Esophagus squamous epithelium (tissue), 5 donors: ENCODE measurements at places on chromosomes 5 and 9. TPM values are rescaled to one million over a fixed set of nuclear protein-coding genes. Genes with fewer than 3 reads are reported as not detected.
A peak's percentile ranks its signal among the peaks of the same experiment; 100 is the strongest.

- no peak overlapping the region for H3K4me3 ChIP-seq
- no peaks in the 10 kb centered on the region for H3K27me3 ChIP-seq
- H3K4me1 ChIP-seq = no peaks in the 10 kb centered on the region
- DNase-seq = no peak
- no peaks in the 10 kb centered on the region for H3K36me3 ChIP-seq
Measured at GRCh38 chr5:117701062-117701461, 1126.4 kb upstream of the SEMA6A start.

DNA sequence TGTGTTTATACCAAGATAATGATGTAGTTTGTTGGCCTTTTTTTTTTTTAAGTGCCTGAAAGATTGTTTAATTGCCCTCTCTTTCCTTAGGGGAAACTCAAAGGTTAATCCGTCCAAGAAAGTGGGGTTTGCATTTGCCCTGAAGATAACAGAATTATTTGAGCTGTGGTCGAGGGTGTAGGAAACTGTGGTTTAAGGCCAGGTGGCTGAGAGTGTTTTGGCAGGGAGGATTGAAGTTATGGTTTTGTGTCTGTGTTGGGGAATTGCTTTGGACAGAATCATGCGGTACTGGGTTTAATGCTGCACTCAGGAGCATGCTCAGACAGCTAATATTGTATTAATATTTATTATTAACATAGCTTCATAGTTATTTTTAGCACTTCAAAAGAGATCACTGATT, 509.8 kb downstream of the EBF1 start:
- H3K27ac ChIP-seq = no peak overlapping the region
- H3K36me3 ChIP-seq = no peaks in the 10 kb centered on the region
- H3K27me3 ChIP-seq = no peaks in the 10 kb centered on the region
- no peak overlapping the region for H3K4me3 ChIP-seq

MSX2 gene
- 1.6 TPM for total RNA-seq

OSMR gene
- total RNA-seq = 40.2 TPM

DNA sequence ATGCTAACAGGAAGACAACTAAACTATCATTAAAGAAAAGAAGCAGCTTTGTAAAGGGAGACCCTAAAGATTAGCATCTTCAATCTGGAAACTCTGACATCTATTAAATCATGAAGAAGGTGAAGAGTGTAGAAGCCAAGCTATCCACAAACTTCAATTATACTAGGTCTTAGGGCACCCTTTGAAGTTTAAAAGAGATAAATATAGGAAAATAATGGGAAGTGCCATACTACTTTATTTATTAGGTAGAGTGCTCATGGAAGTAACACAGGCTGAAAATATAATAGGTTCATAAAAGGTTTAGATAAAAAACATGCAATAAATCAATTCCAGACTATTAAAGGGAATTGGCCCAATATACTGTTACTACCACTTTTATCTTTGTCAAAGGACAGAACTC, 19.9 kb downstream of the CDH10 start:
- no peak overlapping the region for H3K4me3 ChIP-seq
- H3K27ac ChIP-seq = no peak overlapping the region
- no peaks in the 10 kb centered on the region for H3K27me3 ChIP-seq
- DNase-seq = no peak
- no peaks in the 10 kb centered on the region for H3K4me1 ChIP-seq

DNA sequence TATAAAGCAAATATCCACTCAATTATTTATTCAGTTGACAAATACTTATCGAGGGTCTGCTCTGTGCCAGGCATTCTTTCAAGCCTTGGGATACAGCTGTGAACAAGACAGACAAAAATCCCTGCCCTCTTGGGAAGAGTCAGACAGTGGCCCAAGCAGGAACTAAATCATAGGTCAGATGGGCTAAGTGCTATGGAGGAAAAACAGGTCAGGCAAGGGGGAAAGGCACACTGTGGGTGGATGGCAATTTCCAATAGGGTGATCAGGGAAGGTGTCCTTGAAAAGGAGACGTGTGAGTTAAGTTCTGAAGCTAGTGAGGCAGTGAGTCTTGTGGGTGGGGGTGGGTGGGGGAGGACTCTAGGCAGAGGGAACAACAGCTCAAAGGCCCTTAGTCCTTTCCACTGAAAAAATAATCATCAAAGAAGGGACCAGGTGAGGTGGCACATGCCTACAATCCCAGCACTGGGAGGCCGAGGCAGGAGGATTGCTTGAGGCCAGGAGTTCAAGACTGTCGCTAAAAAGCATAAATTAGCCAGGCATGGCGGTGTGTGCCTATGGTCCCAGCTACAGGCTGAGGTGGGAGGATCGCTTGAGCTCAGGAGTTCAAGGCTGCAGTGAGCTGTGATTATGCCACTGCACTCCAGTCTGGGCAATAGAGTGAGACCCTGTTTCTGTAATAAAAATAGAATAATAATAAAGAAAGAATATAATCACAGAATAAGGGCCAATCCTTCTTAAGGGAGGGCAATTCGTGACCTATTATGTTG, 95.2 kb upstream of the CPEB4 start:
- no peak for DNase-seq
- no peaks in the 10 kb centered on the region for H3K36me3 ChIP-seq
- H3K27ac ChIP-seq = peak overlapping the region; percentile 62
- peaks cover 6% of the 10 kb centered on the region for H3K4me1 ChIP-seq

DNA sequence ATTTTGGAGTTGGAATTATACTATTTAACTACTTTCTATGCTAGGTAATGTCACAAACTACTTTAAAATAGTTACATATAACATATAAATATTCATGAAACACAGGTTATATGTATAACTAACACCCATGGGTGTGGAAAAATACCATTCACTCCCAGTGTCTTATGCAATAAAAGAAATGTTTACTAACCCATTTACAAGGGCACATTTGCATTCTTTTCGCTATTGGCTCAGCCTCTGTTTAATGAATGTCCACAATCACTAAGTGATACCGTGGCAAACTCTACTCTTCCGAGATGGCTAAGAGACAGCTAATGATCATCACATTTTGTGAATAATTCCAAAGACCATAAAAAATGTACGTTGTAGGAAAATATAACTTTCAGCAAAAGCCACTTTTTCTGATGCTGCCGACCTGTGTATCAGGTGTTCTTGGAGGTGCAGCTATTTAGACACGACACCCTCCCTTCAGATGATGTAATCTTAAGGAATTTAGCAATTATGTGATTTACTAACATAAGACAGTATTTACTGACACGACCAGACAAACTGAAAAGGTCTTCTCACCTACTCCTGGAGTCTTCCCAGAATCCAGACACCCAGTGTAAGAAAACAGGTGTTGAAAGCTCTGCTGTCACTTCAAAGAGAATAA, 121.7 kb upstream of the FAM120A start:
- no peak overlapping the region for H3K4me3 ChIP-seq
- no peak overlapping the region for H3K27ac ChIP-seq
- no peak for DNase-seq

DNA sequence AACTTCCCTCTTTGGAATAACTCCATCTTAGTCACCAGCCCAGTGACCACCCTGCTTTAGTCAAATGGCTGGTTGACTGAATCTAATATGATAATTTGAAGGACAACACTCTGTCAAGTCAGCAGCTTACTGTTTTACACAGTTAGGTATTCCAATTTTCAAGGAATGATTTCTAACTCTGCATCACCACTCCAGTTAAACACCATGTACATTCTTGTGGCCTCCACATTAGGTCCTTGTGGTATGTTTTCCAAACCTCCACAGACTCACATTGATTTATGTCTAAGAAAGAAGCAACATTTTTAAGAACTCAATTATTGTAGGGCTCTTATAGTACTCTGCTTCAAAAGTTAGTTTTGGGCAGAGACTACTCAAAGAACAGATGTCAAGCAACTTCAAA, 110.7 kb downstream of the TLE1 start:
- H3K27ac ChIP-seq = no peak overlapping the region
- no peaks in the 10 kb centered on the region for H3K4me1 ChIP-seq
- DNase-seq = no peak
- H3K4me3 ChIP-seq = no peak overlapping the region
- H3K36me3 ChIP-seq = no peaks in the 10 kb centered on the region
- H3K27me3 ChIP-seq = no peaks in the 10 kb centered on the region

OGN gene
- total RNA-seq = 1.5 TPM

- no peak overlapping the region for H3K4me3 ChIP-seq
- peaks cover 32% of the 10 kb centered on the region for H3K4me1 ChIP-seq
- H3K36me3 ChIP-seq = no peaks in the 10 kb centered on the region
- DNase-seq = no peak
- H3K27me3 ChIP-seq = no peaks in the 10 kb centered on the region
- H3K27ac ChIP-seq = peak overlapping the region; percentile 76
Measured at GRCh38 chr9:130825809-130826208, 9.2 kb upstream of the ABL1 start.

DNA sequence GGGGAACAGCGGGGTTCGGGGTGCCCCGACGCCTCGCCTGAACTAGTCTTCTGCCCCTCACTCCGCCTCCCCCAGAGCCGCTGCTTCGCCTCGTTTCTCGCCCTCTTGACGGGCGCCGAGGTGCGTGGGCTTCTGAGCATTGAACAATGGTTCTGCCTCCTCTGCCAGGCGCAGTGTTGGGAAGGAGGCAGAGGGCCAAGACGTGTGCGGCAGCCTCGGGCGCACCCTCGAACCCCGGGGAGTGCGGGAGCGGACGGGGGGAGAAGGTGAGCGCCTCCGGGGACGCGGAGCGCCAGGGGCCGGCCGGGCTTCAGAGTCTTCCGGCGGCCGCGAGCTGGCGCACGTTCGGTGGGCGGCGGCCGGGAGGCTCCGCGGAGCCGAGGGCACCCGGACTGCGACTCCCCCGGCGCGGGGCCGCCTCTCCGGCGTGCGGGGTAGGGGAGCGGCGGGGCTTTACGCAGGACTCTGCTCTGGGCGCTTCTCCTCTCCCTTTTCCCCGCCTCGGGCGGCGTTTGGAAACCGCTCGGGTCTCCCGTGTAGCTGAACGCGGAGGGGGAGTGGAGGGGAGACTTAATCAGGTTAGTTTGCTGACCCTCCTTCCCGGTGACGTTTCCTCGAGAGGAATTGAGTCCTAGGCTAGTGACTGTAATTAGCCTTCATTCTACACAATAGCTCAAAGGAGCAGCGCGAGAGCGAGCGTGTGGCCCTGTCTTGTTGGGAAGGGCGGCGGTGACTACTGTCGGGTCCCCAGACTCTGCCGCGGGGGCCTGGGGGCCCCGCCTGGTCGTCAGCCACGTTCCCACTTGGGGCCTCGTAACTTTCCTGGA, 1.1 kb downstream of the VLDLR start:
- peak overlapping the region; percentile 86 for H3K27ac ChIP-seq
- no peaks in the 10 kb centered on the region for H3K27me3 ChIP-seq
- peak overlapping the region; percentile 77 for H3K4me3 ChIP-seq
- peaks cover 50% of the 10 kb centered on the region for H3K4me1 ChIP-seq

GRCh38 chr5:17730421-17730820, 96.2 kb downstream of the TAF11L14 start:
- H3K4me1 ChIP-seq = no peaks in the 10 kb centered on the region
- DNase-seq = no peak
- H3K27me3 ChIP-seq = no peaks in the 10 kb centered on the region
- H3K27ac ChIP-seq = no peak overlapping the region

DNA sequence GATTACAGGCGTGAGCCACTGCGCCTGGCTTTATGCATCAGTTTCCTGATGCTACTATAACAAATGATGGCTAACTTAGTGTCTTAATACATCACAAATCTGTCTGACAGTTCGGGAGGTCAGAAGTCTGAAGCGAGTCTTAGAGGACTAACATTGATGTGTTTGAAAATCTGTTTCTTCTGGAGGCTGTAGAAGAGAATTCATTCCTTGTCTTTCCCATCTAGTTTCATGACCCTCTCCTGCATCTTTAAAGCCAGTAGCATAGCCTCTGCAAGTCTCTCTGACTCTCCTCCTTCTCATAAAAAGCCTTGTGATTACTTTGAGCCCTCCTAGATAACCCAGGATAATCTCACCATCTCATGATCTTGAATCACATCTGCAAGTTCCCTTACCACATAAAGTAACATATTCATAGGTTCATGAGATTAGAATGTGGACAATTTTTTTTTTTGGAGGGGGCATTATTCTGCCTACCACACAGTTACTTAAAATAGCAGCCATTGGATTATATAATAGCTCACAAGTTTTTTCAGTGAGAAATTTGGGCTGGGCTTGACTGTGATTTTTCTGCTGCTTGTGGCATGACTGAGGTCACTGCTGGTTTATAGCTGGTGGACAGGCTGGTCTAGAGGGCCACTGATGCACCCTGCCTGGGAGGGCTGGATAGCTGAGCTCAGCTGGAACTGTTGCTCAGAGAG, 134.8 kb downstream of the FBXL7 start:
- DNase-seq = no peak
- H3K4me3 ChIP-seq = no peak overlapping the region
- no peaks in the 10 kb centered on the region for H3K27me3 ChIP-seq
- no peaks in the 10 kb centered on the region for H3K4me1 ChIP-seq
- no peaks in the 10 kb centered on the region for H3K36me3 ChIP-seq

TAF11L10 gene
- total RNA-seq = not detected

CCDC192 gene
- not detected for total RNA-seq

GRCh38 chr9:124723352-124723751, 47.8 kb downstream of the NR6A1 start:
- no peak overlapping the region for H3K4me3 ChIP-seq
- H3K4me1 ChIP-seq = no peaks in the 10 kb centered on the region
- no peaks in the 10 kb centered on the region for H3K27me3 ChIP-seq
- H3K27ac ChIP-seq = no peak overlapping the region
- DNase-seq = no peak

DNA sequence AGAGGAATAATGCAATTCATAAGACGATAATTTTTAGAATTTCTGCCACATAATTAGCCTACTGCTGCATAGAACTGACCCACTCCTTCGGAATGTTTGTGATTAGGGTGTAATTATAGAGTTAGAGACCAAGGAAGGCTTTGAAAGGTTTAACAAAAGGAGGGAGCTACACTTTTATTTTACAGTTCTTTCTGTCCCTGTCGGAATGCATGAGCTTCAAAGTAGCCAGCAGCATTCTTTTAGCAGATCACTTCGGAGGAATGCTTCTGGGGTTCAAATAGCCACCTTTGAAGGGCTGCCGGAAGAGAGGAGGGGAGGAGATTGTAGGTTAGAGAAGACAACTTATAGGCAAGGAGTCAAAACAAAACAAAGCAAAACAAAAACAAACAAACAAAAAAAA, 168.1 kb downstream of the GRIA1 start:
- no peak for DNase-seq
- no peaks in the 10 kb centered on the region for H3K36me3 ChIP-seq
- H3K27me3 ChIP-seq = no peaks in the 10 kb centered on the region

AJM1 gene
- 1.3 TPM for total RNA-seq
